ENCODE measurements at places on chromosomes 7 and 10.

DNA sequence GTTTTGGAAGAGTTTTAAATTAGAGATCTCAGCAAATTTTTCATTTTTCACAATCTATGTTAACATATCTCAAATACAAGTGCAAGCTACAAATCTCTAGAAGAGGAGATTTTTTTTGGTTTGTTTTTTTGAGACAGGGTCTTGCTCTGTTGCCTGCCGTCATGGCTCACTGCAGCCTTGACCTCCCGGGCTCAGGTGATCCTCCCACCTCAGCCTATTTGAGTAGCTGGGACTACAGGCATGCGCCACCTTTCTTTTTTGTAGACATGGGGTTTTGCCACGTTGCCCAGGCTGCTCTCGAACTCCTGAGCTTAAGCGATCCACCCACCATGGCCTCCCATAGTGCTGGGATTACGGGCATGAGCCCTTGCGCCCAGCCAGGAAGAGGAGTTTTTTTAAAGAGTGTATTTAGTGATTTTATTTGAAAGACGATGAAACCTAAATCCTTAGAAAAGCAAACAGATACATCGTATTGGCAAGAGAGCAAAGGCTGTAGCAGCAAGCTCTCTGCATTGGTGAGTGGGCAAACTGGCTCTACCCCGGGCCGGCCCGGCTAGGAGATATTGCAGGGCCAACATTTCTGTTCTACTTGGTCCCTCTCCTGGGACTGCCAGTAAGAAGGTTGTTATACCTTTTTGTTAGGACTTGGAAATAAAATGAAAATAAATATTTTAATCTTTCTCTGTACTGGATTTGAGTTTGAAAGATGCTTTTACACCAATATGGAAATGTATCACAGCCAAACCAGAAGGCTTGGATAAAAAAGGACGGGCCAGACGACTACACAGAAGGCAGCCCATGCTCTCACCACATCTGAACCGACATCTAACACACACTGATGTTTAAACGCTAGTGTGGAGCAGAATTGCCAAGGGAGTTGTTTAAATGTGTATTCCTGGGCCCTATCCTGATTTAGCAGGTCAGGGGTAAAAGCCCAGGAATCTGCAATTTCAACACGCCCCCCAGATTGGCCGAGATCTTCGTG is 49.6 kb upstream of the RHEB start:
- DNase-seq: no peak

DNA sequence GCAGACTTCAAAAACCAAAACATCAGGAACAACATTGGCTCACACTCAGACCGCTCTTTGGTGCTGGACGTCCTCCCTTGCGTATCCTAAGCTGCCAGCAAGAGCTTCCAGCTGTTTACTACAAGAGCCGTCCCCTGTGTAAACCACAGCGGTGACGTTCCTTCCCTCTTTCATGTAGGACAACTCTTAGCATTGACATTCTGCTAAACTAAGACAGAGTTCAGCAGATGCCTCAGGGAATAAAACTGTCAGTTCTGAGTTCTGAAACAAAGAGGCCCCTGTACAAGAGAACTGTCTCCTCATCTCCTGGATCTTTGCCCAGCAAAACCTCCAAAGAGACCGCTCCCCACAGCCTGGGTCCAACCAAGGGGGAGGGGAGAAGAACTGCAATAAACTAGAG is 57.8 kb upstream of the OPALIN start:
- DNase-seq: no peak

- DNase-seq: no peak
Measured at GRCh38 chr10:3472287-3473051, 299.9 kb upstream of the PITRM1 start.

GRCh38 chr10:87691506-87692070 is 31.9 kb downstream of the PAPSS2 start:
- no peak for DNase-seq

DNA sequence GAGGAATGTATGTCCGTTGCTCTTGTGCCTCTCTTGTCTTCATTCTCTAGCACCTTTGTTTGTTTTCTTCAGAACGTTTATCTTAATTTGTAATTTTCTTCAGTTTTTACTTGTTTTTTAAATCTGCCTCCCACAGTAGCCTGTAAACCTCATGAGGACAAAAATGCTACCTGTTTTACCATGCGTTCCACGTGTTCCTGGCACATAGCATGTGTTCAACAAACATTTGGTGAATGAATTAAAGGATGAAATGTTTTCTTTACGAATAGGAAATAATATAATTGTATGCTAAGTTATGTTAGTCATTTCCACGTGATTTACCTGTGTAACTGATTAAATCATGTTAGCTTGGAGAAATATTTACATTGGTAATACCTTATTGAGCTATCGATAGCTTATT is 2.2 kb downstream of the RBM33 start:
- DNase-seq: no peak

DNA sequence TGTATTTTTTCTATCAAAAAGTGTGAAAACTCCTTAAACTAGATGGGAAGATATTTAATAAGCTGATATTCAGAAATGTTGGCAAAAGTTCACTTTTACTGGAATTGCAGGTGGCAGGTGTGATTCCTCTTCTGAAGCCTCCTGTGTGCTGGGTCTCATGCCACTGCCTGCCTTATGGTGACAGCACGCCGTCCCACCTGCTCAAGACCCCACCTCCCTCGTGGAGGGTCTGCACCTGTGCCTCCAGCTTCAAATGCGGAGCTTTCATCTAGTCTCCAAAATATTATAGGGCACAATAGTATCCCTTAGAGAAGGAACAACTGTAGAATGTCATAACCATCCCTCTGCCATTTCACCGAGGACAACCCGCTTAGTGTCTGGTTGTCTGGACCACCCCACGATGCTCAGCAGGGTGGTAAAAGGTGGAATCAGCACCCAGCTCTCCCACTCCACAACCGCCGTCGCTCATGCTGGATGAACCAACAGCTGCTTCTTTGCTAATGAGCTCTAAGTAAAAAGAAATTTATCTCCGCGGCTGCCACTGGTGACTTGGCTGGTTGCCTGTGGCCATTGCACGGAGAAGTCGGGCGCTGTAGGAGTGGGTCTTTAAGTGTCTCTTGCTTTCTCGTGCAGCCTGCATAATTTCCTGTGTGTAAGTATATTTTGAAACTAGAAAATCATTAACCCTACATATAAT is 119.3 kb upstream of the TCERG1L start:
- DNase-seq: no peak

GRCh38 chr10:129063212-129063611 is 403.8 kb upstream of the MGMT start:
- no peak for DNase-seq

GRCh38 chr7:110929480-110930249 is 161.3 kb upstream of the LRRN3 start:
- no peak for DNase-seq

DNA sequence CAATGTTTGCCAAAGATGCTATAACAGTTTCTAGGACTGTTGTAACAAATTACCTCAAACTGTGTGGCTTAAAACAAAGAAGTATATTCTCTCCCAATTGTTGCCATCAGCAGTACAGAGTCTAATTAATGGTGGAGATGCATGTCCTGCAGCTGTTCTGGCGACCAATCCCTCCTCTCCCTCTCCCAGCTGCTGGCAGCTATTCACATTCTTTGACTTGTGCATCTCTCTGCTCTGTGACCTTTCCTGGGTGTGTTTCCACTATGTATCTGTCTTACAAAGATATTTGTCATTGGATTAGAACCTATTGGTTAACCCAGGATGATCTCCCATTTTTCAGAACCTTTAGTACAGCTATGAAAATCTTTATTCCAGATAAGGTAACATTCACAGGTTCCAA is 561.7 kb upstream of the POM121L12 start:
- DNase-seq: no peak

- DNase-seq: no peak
Measured at GRCh38 chr7:41977151-41977651, 259.8 kb downstream of the GLI3 start.

DNA sequence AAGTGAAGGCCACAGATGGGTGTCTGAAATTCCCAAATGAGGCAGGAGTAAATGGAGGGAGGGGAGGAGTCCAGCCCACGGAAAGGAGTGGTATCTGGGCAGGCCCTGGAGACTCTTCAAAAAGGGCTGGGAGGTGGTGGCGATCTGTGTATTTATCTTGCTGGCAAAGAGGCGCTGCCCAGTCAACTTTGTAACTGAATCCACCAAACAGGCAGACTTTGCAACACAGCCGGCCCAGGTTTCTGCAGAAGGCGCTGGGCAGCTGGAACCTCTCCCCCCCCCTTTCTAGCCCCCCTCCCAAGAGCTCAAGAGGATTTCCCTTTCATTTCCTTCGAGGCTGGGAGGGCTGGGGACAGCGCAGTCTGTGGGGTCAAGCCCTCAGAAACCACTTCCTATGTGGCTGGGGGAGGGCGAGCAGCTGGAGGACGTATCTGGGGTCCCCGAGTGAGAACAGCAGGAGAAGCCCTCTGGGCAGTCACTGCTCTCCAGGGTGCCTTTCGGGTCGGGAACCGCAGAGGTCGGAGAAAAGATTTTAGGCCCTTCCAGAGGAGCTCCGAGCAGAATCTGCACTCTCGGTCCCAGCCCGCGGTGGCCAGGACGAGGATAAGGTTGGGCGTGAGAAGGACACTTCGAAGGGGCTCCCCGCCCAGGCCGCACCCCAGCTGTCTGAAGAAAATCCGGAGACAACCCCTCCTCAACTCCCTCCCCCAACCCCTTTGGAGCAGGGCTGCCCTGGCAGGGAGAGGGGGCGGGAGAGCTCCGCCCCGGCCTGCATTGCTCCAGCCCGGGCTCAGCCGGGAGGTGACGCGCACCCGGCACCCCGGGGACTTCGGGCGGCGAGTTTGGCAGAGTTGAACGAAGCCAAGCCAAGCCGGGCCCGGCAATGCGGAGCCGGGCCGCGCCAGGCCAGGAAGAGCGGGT is 965 bp downstream of the ZCCHC24 start:
- peak; percentile 35 for DNase-seq

DNA sequence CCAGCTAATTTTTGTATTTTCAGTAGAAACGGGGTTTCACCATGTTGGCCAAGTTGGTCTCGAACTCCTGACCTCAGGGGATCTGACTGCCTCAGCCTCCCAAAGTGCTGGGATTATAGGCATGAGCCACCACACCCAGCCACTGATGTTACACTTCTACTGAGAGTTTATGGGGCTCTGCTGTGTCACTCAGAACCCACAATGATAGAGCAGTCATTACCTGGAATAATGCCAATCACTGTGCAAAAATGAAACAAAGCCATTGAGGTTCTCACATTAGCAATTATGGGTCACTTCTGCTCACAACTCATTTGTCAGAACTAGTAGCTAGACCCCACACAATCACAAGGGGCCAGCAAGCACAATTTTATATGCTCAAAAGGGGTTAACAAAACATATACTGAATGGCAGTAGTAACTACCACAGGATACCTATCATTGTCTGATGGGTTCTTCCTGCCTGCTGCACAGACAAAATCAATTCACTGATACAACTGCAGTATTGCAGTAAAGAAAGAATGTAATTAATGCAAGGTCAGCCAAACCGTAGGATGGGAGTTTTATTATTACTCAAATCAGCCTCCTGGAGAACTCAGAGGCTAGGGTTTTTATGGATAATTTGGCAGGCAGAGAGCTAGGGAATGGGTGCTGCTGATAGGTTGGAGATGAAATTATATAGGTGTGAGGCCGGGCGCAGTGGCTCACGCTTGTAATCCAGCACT is 72.1 kb upstream of the TRIM24 start:
- no peak for DNase-seq

- no peak for DNase-seq
Measured at GRCh38 chr10:132753596-132753995, 32.4 kb downstream of the NKX6-2 start.

DNA sequence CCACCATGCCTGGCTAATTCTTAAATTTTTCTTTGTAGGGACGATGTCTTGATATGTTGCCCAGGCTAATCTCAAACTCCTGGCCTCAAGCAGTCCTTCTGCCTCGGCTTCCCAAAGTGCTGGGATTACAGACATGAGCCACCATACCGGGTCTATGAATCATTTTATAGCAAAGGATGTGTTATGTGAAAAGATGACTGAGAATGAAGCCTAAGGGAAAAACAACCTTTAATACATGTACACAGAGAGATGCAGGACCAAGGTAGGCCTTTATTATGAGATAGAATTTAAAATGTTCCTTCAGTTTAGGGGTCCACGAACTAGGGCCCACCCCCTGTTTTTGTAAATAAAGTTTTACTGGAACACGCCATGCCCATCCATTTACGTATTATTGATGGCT is 41.0 kb downstream of the UBE2H start:
- no peak for DNase-seq

DNA sequence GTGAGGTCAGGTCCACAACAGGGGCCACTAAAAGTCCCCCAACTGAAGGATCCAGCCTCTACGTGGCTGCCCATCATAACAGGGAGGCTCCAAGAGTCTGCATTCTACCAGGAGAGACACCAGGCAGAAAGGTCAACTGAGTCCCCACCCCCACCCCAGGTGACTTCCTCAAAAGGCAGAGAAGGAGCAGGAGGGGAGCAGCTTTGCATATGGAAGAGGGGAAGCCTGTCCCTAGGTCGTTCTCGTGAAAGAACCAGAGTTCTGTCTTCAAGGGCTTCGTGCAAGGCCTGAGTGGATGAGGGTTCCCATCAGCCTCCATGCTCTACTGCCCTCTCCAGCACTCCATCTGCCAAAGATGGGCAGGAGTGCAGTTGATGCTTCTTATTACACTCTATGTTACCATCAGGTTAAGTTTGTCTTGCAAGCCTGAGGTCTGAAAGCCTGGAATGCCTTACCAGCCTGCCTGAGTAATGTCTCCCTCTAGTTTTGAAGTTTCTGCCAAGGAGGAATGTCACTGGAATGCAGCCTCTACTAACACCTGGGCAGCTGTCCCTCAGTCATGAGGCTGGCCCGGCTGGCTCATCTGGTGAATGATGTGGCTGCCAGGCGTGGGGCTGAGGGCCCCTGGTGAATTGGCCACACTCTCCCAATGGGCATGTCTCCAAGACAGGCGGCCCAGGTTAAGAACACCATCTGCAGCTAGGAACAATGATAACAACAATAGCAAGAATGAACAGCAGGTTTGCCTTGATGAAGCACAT is 54.3 kb upstream of the SMNDC1 start:
- DNase-seq: no peak

- DNase-seq: no peak
Measured at GRCh38 chr10:60147576-60148265, 241.4 kb upstream of the CCDC6 start.

DNA sequence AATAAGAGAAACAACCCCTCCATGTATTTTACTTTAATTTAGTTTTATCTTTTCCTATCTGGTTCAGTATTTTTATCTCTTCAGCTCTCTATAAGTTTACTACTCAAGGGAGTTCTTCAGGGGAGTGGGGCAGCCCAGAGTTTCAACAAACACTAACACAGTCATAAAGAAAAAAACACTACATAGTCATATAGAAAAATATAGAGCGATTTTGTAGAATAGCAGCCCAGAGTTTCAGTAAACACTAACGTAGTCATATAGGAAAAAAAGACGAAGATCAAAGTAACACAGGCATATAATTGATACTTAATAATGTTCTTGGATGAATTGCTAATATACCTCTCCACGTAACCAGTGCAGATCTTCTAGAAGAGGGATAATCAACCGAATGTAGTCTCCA is 54.7 kb downstream of the PON1 start:
- DNase-seq: no peak

- DNase-seq: no peak
Measured at GRCh38 chr7:157437519-157438061, 100.8 kb downstream of the DNAJB6 start.

Measured in stimulated activated CD4-positive, alpha-beta T cell treated with anti-CD3 and anti-CD28 coated beads, Interleukin-12 subunit alpha, Interleukin-12 subunit beta, amount 100 ng/mL, for 4 hours (primary cell).